ENCODE measurements at places on chromosomes 1 and 21. TPM values are rescaled to one million over a fixed set of nuclear protein-coding genes. Genes with fewer than 3 reads are reported as not detected.

The KCNJ9 gene
- not detected for total RNA-seq

The OPRD1 gene
- total RNA-seq = not detected

DNA sequence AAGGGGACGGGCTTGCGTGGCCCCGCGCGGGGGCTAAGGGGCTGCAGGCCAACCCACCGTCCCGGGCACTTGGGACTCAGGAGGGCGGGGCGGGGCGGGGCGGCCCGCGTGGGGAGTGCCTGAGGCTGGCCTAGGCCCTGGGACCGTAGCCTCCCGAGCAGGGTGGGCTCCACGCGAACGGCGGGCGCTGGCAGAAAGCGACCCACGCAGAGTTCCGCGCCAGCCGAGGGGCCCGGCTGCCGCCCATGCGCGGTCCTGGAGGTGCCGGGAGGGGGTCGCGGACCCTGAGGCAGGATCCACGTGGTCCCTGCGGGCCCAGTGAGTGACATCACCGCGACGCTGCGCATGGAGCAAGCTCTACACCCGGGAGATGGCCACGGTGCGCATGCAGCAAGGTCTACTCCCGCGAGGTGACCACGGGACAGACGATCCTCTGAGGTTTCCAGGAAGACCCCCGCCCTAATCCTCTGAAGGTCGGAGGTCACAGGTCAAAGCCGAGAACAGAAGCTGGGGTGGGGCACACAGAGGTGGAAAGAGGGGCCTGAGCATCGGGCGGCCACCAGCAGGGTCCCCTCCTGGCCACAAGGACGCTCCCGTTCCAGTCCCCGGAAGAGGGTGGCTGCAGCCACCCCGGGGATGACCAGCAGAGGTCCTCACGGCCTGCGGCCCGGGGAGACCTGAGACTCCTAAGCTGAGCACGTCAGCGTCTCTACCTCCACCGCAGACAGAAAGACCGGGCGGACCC lies 13.5 kb upstream of the SLC19A1 start:
- no peak for DNase-seq

The ADGRL4 gene
- total RNA-seq = 170 TPM

The LCE1E gene
- total RNA-seq = not detected

- DNase-seq = no peak
These were observed 245.4 kb upstream of the POU3F1 start for GRCh38 chr1:38291906-38292521.

GRCh38 chr1:2258996-2259395 lies 30.9 kb downstream of the SKI start:
- no peak for DNase-seq

The SPAG17 gene
- total RNA-seq = 0.12 TPM

DNA sequence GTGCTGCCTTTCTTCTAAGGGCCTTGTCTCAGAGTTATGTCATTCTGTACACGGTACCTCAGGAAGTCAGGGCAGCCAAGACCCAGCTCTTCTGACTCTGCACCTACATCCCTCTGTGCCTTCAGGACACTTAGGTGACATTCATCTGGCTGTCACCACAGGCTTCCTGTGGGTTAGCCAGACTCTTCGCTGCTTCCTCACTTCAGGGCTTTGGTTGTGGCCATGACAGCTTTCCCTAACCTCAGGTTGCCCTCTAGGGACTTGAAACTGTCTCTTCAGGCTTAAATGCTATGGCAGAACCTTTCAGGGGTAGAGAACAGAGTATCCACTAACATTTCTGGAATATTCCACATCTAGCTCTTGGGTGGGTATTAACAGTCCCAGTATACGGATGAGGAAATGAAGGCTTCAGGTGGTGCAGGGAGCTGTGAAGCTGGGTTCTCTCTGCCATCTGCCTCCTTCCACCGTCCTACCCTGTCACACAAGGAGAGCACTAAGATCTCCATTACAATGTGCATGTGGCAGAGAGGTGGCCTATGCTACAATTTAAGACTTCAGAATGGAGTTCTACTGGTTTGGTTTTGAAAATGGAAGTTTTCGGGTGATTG lies 9.9 kb downstream of the TSSK3 start:
- no peak for DNase-seq

The IGFN1 gene
- 0.10 TPM for total RNA-seq

The CENPF gene
- total RNA-seq = 10.3 TPM

DNA sequence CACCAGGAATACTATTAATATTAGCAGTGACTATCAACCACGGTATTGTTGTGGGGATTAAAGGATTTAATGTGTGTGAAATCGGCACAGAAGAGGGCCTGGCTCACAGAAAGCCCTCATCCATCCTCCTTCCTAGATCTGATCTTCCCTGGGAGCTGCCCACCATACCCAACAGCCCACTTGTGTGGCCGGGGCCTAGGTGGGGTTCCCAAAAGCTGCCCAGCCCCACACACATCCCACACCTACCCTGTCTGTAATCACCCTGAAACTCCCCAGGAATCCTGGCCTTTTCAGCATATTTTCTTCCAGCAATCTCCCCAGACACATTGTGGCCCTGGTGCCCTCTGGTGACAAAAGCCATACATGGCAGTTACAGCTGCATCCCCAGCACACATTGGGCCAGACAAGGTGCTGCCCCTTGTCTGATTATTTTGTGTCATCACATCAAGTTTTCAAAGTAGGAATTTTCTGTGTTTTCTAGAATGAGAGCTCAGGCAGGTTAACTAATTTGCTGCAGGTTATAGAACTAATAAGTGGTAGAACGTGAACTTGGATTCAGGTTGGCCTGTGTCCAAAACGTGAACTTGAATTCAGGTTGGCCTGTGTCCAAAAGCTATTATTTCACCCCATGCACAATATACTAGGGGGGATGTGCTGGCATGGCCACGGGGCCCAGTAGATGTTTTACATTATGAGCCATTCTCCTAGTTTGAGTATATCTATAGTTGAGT lies 5.3 kb upstream of the SLC6A9 start:
- DNase-seq = no peak

The NPL gene
- total RNA-seq = 1.8 TPM

GRCh38 chr1:198858033-198858432 lies 219.2 kb downstream of the PTPRC start:
- no peak for DNase-seq

The DNAJC28 gene
- total RNA-seq = 1.8 TPM

DNA sequence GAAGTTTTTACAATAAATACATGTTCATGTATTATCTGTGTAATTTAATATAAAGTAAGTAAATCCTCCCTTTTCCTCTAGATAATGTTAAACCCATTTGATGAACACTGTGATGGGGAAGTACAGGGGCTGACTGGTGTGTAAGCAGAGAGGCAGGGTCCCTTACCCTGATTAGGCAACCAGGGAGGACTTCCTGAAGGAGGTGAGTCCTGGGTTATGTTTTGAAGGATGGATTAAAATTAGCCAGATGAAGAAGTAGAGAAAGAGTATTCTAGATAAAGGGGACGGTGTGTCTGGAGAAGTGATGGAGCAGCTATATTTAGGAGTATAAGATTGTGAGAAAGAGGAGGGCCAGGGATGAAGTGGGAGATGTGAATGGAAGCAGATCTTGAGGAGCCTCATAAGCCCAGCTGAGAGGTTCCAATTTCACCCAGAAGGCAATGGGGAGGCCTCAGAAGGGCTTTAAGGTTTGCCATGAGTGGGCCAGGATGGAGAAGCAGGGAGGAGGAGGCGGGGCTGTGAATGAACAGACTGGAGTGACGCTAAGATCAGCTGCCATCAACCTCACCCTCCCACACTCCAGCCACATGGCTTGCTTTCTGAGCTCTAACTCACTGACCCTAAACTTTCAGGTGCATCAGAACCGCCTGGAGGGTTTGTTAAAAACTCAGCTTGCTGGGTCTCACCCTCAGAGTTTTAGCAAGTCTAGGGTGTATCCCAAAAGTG lies 30.9 kb upstream of the ID3 start:
- DNase-seq = no peak

DNA sequence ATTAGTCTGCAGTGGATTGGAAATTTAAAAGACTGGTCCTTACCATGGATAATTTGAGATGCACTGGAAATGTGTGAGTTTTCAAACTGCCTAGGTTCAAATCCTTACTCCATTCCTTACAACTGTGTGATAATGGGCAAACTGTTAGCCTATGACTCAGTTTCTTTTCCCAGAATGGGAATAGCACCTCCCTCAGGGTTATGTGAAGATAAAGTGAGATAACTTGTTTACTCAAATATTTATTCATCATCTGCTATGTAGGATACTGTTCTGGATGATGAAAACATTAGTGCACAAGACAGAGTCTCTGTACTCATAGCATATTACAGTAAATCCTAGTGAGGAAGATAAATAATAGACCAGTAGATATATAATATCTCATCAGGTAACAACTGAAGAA lies 28.6 kb downstream of the LRIG2 start:
- DNase-seq = no peak

- DNase-seq = peak; percentile 14
These were observed 164.7 kb upstream of the RGS18 start for GRCh38 chr1:191993549-191993948.

DNA sequence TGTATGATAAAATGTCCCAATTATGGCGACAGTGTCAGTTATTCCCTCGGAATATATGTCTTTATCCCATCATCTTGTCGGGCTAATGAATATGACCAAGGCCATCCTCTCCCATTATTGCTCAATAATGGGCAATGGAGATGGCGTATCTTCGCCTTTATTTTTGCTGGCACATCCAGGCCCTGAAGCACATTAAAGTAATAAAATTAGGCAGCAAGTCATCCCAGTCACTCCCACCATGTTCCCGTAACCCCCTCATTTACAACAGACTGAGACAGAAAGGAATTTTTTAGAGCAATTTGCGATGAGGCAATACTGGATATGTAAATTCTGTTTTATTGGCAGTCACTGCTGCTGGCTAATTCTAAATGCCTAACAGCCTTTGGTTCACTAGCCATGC lies 35.3 kb downstream of the CLIC6 start:
- DNase-seq = no peak

The PRELP gene
- not detected for total RNA-seq

DNA sequence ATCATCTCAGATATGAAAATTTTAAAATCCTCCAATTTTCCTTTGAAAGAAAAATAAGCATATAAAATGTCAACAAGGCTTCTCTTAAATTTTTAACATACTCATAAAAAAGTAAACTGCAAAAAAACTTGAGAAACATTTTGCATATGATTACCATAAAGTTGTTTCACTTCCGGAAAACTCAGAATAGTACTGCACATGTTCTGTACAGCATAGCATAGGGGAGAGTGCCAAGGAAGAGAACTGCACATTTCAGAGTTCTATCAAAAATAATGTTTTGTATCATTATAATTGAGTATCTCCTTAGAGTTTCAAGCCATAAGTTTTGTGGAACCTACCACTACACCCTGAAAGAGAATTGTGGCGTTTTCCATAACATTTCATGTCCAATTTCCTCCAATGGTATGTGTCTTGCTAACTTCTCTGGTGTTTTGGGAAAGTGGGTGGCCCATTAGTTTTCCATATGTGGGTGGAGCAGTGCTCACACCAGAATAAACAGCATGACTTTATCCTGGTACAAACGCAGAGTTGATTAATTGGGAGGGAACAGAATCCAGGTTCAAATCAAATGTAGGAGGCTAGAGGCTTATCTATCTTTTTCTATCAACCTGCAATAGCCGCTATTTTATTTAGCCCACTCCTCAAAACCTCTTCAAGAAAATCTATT lies 430.9 kb downstream of the LMO4 start:
- DNase-seq = no peak

- no peak for DNase-seq
These were observed 108.5 kb downstream of the NIBAN1 start for GRCh38 chr1:184865831-184866230.

- no peak for DNase-seq
These were observed 10.3 kb upstream of the ADARB1 start for GRCh38 chr21:45064091-45064490.

- no peak for DNase-seq
These were observed 1087.5 kb downstream of the KCNT2 start for GRCh38 chr1:195520757-195521156.

GRCh38 chr1:27331426-27331825 lies 9.5 kb downstream of the TMEM222 start:
- DNase-seq = no peak

DNA sequence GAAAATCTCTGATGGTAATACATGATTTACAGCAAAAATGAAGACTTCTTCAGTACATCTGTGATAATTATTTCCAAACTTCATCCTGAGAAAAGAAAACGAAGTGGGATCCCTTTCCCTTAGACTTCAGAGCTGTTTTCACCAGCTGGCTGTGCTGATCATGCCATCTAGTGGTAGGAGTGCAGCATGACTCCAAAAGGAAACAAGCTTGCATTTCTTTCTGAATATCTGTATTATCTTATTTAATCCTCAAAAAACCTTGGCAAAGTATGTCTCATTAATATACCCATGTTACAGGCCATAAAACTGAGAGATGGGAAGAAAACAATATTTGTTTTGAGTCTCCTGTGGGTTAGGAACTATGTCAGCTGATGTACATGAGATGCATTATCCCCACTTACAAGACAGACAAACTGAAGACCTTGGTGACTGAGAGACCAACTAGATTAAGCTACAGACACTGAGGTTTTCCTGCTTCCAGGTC lies 9.8 kb upstream of the GJA8 start:
- DNase-seq = peak; percentile 36

DNA sequence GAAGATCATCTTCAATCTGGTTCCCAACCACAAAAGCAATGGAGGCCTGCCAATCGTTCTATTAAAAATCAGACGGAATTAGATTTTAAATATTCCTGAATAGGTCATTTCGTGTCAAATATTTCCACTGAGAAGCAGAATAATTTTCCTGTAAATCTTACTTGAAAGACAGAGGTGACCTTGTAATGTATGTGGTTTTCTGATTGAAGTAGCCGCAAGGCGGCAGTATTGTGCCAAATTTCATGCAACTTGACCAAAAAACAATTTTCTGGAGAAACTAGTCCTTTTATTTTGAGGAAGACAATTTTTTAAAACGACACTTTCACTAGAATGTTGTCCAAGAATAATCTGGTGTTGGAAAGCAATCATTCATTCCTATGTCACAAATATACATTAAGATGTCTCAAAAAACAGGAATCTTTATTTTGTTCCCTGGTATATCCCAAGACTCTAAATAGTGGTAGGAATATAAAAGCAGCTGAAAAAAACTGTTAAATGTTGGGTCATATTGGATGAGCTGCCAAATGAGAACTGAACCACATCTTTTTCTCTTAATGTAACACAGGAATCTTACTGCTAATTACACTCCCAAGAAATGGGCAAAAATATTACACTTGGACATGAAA lies 33.6 kb downstream of the SPAG17 start:
- DNase-seq = peak; percentile 42

- no peak for DNase-seq
These were observed 7.3 kb upstream of the SLC35D1 start for GRCh38 chr1:67061266-67061665.

GRCh38 chr21:33839806-33840205 lies 75.8 kb downstream of the ATP5PO start:
- no peak for DNase-seq

Data from glomerular endothelial cell (primary cell).